Mucosa of gallbladder (tissue), 1 donor: ENCODE measurements at places on chromosomes 5 and 9. TPM values are rescaled to one million over a fixed set of nuclear protein-coding genes. Genes with fewer than 3 reads are reported as not detected.

- DNase-seq = no peak
These were observed 36.7 kb downstream of the SARDH start for GRCh38 chr9:133701321-133701980.

- no peak for DNase-seq
These were observed 3.8 kb upstream of the ITGA2 start for GRCh38 chr5:52985306-52985705.

- DNase-seq = no peak
These were observed 88.9 kb downstream of the PCSK5 start for GRCh38 chr9:75979362-75979761.

- no peak for DNase-seq
These were observed 215.8 kb downstream of the EDIL3 start for GRCh38 chr5:84168841-84169240.

DNA sequence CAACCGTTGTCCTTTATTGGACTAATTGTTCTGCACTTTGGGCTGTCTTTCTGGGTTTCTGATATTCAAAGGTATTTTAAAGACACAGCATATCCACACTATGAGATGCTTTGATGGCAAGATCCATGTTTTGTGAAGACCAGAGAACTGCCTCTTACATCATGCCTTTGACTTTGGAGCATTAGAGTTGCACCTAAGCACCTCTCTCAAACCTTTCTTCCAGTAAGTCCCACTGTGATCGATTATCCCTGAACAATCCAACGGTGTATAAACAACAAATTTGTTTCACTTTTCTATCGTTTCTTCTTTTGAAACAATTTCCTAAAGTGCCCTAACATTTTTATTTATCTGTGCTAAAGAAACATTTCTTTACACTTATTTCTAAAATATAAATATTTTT lies 144.4 kb downstream of the KCTD16 start:
- no peak for DNase-seq

- no peak for DNase-seq
These were observed 37.7 kb downstream of the RORB start for GRCh38 chr9:74534841-74535240.

DNA sequence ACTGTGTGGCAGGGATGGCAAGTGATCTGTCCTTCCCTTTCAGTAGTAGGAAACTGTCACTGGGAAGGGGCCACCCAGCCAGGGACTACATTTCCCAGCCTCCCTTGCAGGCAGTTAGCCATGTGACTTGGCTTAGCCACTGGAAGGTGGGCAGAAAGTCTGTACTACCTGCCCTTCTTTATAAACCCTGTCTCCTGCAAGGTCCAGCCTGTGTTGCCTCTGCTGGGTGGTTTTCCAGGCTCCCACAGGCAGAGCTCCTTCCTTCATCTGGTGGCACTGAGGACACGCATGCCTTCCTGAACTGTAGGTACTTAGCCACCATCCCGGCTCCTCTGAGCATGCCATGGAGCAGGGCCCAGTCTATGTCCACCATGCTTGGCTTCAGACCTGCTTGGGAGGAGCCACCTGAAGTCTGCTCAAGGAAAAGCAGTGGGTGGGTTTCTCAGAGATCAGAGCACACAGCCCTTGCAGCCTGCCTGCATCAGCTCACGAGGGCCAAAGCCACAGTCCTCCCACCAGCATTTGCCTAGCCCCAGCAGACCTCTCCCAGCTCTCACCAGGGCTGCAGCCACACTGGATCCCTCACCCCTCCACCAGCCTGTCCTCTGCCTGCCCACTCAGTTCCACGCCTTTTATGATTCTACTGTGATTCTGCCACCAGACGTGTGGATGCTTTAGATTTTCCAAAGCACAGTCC lies 16.7 kb upstream of the SLC25A51 start:
- no peak for DNase-seq

DNA sequence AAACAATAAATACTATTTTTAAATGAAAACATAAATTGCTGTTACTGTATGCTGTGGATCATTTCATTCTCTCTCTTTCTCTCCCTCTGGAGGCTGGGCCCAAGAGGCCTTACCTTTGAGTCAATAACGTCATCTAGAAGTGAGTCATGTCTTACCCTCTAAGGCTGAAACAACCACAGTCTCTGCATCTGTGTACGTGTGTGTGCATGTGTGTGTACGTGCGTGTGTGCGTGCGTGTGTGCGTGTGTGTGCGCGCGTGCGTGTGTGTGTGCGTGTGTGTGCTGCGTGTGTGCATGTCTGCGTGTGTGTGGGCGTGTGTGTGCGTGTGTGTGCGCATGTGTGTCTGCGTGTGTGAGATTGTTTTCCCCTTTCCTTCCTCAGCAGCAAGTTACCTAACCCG lies 13.6 kb upstream of the IL17B start:
- DNase-seq = no peak

DNA sequence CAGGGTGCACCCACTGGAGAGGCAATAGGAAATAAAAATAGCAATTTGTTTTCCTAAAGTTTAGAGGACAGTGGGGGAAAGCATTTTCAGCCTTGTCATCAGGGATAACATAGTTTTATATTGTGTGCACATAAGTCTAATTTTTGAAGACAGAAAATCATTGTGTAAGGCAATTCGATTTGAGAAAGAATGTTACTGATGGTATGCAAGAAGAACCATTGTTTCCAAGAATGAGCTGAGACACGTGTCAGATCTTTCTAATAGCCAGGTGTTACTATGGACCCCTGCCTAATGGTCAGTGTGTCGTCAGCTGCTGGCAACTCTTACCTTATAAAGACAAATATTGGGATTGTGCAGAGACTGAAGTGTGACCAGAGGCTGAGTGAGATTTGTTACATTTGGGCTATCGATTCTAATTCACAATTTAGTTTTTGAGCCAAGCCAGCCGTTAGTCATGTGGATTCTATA lies 67.1 kb upstream of the PPP2R2B start:
- DNase-seq = no peak

DNA sequence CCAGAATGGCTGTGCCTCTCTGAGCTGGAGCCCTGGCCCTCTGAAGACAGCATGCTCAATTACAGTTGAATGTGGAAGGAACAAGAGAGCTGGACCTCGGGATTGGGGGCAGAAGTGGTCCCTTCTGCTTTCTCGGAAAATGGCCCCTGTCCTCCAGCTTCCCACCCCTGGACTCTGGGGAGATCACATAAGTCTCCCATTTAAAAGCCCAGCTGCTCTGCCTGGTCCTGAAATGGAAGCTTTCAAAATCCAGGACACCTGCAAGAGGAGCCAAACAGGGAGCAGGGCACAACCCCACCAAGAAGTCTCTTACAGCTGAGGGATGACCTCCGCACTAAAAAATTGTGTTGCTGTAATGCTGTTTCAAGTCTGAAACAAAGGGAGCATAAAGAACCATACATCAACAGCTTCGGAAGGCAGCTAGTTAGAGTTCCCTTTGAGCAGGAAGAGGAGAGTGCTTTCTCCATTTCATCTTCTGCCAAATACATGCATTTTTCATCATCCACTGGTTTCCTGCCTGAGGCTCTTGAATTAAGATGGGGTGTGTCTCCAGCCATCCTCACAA lies 48.2 kb downstream of the TGFBI start:
- DNase-seq = no peak

DNA sequence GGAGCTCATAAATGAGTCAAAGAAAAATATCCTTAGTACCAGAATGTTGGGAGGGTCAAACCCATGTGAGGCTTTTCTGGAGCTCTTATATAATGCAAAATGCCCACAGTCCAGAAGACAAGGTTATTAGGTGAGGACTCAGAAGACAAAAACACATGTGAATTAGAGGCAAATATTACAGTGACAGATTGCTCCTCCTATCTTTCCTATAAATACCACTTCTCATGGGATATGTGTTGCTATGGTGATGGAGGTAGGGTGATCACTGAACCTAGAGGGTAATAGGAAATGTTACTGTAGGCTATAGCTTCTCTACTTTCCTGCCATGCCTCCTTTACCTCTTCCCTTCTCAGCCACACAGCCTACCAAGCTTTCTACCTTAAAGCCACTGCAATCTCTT lies 264.6 kb downstream of the SEC61B start:
- no peak for DNase-seq

- no peak for DNase-seq
These were observed 44.9 kb upstream of the SLC12A2 start for GRCh38 chr5:128038643-128039042.

The ZFP2 gene
- total RNA-seq = 2.3 TPM

The GMCL2 gene
- not detected for total RNA-seq

The CTNNAL1 gene
- 21.7 TPM for total RNA-seq

The C1QTNF2 gene
- 2.2 TPM for total RNA-seq

The PTGES gene
- total RNA-seq = 5.0 TPM

The C5orf58 gene
- 0.52 TPM for total RNA-seq

The TMEM215 gene
- not detected for total RNA-seq
